Stimulated activated naive CD4-positive, alpha-beta T cell treated with Interleukin-2 at 50 U/mL for 16 hours (primary cell): ENCODE measurements at places on chromosomes 5 and 9.

- DNase-seq, result peak; percentile 74
Measured at GRCh38 chr5:131252824-131253171, 11.1 kb upstream of the CDC42SE2 start.

GRCh38 chr5:61809651-61810050 lies 477.6 kb downstream of the ZSWIM6 start:
- no peak for DNase-seq

- peak; percentile 85 for DNase-seq
Measured at GRCh38 chr9:37800631-37801286, at the start of gene DCAF10. Gene DCAF10, plus strand, starts transcription at chr9:37800797. Its CDS starts 70 bp downstream, at chr9:37800867.

- no peak for DNase-seq
Measured at GRCh38 chr5:122727112-122727541, 47.8 kb upstream of the SNX2 start.

DNA sequence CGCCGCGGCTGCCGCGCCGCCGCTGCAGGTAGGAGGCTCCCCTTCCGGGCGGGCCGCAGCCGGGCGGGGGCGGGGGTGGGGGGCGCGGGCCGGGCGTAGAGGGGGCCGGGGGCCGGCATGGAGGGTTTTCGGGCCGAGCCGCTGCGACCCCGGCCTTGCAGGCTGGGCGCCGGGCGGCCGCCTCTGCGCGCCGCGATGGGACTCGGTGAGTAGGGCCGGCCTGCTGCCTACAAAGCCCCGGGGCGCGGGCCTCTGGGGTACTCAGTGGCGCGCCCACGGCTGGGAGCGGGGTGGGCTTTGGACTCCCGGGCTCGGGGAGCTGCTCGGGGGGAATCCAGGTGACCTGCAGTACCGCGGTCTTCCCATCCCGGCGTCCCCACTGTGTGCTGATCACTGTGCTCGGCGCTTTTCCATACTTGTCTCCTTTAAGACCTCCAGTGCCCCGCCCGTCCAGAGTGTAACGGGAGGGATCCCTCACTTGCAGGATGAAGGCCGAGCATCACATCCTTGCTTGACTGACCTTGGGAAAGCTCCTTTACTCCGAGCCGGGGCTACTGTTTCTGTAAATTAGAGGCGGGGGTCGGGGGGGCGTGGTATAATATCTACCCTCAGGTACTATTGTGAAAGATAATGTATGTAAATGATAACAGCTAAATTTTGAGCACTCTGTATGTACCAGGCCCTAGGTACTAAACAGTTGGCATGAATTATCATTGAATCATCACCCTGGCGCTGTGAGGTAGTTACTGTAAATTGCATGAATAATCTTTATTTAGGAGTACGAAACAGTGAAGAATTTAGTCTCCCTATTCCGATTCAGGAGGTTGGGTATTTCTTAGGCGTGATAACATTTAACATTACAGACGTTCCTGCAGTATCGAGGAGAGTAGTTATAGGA lies 672 bp downstream of the MSANTD3 start:
- peak; percentile 19 for DNase-seq

GRCh38 chr5:38456657-38457399 lies 99.6 kb downstream of the LIFR start:
- no peak for DNase-seq

DNA sequence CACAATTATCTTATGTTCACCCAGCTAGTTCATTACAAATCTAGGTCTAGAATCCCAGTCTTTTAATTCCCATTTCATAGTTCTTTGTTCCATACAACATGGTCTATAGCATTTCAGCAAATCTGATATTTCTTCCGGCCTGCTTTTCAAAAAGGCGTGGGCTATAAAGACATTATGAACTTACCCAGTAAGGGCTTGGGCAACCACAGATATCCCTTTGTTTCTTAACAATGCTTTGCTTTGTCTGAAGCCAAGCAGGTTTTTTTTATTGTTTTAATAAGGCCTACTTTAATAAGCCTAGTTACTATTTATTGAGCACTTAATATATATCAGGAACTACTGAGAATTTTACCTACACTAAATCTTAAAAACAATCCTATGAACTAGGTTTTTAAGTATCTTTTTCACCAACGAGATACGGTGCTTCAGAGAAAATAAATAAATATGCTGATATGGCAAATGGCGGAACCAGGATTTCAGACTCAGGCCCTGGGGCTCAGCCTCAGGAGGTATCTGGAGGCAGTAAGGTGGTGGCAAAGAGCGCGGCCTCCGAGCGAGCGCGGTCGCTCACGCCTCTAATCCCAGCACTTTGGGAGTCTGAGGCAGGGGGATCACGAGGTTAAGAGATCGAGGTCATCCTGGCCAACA lies 29.7 kb downstream of the PCA3 start:
- no peak for DNase-seq

GRCh38 chr9:12666813-12667212 lies 26.4 kb upstream of the TYRP1 start:
- DNase-seq, result no peak

- DNase-seq, result no peak
Measured at GRCh38 chr9:128787659-128788058, 606 bp downstream of the TBC1D13 start.

DNA sequence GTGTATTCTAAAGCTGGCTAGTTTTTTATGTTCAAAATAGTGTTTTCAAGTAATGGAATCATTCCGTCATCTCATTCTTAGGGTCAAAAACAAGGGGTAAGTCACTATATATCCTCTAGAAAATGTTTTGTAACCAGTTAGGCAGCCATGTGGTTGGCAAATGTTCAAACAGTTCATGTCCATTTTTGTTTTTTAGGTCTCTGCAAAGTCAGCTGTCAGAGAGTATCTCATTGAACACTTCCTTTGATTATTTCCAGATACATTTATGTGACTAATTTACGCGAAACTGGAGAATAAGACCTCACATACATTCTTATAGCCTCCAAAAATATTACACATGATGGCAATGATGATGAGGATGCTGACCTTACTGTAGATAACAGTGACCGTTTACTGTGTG lies 50.4 kb downstream of the TRIO start:
- DNase-seq, result no peak

GRCh38 chr9:129136446-129137035 lies 25.3 kb downstream of the PTPA start:
- DNase-seq, result no peak
